ENCODE measurements at places on chromosomes 5 and 9.

DNA sequence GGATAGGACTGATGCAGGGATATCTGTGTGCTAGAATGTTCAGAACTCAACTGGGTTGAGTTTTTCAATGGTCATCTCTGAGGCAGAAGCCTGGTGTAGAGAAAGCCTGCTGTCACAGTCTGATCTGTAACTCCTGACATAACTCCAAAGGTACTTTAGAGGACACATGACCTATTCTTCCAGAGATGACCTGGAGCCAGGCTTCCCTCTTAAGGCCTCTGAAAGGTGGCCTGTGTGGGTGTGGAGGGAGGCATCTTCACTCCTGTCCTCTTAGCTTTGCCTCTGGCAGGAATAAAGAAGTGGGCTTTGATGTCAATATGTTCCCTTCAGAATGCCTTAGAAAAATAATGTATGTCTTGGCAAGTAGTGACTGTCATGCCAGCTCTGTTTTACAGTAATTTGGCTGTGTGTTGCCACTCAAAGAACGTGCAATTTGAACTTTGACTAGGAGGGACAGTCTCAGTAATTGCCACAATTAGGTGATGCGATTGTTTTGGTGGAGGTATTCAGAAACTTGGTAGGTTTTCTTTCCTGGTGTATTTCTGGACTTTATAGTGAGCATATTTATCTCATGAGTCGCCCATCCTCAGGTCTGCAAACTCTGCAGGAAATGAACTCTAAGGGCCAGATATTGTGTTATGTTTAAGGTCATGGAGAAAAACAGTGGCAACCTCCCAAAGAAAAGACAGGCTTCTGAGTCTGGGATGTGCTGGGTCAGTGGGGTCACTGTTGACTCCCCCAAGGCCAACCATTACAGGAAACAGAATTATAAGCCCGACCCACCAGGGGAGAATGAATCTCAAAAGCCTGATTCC lies 3.2 kb upstream of the C5orf63 start:
- DNase-seq = no peak

DNA sequence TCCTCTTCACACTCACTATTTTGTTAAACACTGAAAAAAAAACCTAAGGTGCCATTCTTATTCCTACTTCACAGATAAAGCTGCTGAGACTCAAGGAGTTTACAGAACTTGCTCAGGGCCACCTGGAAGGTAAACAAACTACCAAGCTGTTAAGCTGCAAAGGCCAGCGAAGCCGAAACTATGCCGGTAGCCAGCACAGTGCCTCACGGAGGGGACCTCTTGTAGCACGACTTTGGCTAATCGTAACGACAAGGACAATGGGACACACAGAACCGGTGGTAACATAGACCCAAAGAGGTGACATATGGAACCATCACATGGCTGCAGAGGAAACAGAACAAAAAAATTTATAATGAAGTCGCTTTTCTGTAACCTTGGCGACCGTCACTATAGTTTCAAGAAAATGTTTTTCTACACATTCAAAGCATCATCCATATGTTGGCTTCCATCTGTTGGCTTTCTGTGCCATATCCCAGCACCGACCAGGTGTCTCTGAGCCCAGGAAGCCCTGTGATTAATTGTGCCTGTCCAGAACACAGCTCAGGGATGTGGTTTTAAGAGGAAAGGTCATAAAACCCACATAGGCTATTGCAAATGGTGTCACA lies 60.3 kb downstream of the S1PR3 start:
- DNase-seq = no peak

DNA sequence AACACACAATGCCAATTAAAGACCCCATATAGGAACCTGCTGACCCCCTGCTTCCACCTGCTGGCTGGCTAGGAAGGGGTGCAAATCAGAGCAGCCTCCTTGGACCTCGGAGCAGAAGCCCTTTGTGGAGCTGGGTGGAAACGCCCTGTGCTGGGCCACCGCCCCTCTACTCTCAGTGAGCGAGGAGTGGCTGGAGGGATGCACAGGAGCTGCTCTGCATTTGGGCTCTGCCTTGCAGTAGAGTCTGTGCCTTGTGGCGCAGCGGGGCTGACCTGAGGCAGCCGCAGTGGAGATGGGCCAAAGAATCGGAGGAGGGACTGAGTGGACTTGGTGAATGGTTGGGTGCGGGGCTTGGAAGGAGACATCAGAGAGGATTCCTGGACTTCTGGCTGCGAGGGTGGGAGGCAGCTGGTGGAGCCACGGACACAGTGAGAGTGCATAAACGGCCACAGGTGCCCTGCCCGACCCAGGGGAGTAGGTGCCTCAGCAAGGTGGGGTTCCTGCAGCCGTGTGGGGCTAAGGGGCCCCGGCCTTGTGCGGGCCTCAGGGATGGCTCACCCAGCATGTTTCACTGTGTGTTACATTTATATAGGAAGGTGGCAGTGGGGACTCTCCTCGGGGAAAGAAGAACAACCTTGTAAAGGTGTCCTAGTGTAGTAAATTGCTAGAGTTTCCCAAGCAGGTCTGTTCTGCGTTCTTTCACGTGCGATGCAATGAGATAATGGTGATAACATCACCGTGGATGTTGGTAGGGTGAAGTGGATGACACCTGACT lies 14.1 kb upstream of the IRX4 start:
- no peak for DNase-seq

DNA sequence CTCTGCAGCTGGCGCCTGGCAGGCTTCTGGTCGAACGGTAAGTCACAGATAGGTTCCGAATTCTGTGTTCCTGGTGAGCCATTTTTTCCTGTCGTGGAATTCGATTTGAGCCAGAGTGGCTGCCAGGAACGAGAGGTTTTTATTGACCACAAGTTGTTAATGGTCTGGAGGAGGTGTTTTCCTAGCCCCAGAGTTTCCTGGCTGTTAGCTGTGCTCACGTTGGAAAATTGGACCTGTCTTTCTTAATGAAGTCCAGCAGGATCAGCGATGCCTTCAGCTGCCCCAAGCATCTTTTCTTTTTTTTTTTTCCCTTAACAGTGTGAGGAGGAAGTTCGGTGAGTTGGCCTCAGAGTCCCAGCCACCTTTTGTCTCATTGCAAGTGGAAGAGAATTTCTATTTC lies 62.9 kb downstream of the COL5A1 start:
- no peak for DNase-seq

GRCh38 chr5:143040622-143041021 lies 270.4 kb downstream of the ARHGAP26 start:
- DNase-seq = no peak

DNA sequence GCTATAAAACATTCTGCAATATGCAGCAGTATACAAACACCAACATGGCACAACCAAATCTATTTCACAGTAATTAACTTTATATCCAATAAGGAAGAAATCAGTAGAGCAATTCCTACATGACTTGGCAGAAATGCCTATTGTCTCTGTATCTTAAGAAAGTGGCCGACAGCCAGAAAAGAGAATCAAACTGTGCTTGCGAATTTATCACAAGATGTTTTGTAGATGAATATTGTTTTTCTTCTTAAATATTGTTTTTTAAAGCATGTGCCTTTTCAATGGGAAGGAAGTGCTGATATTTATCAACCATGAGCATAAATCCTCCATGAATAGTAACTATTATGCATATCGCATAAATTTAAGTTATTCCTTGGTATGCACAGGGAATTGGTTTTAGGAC lies 501.7 kb upstream of the DMAC1 start:
- no peak for DNase-seq

DNA sequence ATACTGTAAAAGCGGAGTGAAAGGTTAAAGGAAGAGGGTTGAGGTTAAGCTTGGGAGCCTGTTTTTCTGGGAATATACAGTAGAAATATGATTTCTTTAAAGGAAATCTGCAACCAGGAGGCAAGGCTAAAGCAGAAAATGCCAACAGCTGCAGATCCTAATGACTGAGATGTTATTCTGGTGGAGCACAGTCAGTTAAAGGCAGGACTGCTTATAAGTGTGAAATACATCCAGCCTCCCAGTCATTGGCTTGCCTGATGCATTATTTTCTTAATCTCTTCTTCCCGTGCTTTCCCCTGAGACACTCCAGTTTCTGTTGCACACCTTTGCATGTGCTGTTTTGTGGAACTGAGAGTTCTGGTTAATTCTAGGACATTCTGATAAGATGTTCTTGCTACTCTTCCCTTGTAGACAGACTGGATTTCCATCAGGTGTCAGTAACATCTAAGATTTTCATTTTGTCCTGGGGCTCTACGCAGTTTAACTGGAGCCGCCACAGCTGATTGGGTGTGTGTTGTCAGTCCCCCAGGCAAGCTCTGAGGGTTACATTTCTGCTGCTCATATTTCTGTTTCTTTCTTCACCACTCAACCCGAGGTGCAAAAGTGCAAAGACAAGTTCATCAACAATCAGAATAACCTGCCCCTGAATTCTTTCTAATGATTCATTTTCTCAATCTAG lies 44.4 kb downstream of the CAST start:
- no peak for DNase-seq

GRCh38 chr5:65674749-65675148 lies 47.2 kb downstream of the SGTB start:
- no peak for DNase-seq

DNA sequence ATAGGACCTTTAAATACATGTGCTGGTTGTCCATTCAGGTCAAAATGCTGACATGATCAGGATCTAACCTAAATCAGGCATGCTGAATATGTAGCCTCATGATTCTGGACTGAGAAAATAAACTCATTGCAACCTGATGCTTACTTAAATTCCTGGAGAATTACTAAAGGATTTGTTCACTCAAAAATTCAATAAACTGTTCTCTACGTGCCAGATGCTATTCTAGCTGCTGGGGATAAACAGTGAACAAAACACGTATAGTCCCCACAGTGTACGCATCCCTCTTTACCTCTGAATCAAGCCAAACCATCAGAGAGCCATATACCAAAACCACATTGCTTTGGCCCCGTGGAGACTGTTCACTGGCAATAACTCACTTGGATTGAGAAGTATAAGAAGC lies 6.1 kb downstream of the SCAI start:
- DNase-seq = no peak

DNA sequence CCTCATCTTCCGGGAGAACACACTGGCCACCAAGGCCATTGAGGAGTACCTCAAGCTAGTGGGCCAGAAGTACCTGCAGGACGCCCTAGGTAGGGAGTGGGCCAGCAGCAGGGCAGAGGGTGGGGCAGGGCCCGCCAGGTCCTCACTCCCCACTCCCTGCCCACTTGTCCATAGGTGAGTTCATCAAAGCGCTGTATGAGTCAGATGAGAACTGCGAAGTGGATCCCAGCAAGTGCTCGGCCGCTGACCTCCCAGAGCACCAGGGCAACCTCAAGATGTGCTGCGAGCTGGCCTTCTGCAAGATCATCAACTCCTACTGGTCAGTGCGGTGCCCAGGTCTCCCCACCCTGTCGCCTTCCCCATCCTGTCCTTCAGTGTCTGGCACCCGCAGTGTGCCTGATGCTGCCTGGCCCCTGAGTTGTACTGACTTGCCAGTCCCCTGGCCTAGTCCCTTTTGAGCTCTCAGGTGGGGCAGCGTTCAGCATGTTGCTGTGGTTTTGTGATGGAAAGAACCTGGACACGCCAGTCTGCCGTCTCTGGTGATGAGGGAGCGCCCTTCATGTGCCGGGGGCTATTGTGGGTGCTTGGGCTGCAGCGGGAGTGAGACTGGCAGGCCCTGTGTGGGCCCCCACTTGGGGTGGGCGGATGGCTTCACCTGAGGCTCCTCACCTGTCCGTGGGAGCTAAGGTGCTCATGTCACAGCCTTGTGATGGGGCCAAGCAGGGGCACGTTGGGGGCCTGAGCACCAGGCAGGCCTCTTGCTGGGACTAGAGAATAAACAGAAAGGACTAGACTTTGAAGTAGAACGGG lies 112.3 kb downstream of the DAB2IP start:
- no peak for DNase-seq

DNA sequence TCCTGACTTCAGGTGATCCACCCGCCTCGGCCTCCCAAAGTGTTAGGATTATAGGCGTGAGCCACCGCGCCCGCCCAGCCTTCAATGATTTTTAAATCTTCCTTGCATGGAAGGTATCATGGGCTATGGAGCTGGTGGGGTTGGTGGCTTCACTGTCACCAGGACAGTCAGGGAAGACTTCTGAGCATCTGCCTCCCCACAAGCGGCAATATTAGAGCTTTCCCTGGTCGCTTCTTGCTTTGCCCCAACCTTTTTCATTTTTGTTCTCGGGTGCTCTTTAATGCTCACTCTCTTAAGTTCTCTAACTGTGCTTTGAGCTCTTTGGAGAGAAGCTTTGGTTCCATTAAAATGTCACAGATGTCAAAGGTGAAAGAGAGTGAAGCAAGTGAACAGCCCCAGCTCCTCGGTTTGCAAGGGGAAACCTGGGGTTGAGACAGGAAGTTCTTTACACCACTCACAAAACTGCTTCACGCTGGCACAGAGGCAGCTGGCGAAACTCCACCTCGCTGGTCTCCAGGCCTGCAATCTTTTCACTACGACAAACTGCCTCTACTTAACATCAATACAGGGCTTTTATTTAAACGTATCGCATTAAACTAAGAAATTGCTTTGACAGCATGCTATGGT lies 142.5 kb upstream of the RETREG1 start:
- DNase-seq = no peak

DNA sequence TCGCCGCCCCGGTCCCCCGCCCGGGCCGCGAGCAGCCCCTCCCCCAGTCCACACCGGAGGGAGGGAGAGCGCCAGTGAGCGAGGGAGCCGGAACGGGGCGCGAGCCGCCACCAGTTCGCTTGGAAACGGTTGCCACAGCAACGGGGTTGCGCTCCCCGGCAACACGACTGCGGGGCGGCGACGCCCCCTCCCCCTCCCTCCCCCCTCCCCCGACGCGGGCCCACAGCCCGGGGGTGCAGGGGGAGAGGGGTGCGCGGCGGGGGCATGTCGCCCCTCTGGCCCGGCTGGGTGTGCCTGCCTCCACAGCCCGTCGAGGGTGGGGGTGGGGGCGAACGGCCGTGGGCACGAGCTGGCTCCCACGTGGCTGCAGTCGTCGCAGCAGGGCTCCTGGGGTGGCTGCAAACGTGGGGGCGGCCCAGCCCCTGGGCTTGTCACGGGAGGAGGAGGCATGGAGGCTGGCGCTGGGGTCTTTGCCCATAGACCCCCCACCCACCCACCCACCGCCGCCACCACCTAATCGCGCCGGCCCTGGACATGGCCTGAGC lies 524 bp downstream of the PRR7 start:
- DNase-seq = peak; percentile 53

DNA sequence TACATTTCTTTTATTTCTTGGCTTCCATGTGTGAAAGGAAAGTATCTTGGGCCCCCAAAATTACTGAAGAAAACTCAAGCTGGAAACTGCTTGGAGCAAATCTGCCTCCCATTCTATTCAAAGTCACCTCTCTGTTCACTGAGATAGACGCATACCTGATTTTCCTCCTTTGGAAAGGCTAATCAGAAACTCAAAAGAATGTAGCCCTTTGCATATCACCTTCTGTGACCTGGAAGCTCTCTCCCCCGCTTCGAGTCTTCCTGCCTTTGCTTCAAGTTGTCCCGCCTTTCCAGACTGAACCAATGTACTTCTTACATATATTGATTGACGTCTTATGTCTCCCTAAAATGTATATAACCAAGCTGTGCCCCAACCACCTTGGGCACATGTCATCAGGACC lies 5.0 kb upstream of the RXFP3 start:
- no peak for DNase-seq
